ENCODE measurements at places on chromosomes 11 and 22. TPM values are rescaled to one million over a fixed set of nuclear protein-coding genes. Genes with fewer than 3 reads are reported as not detected.

SOX6 gene
- 11.5 TPM for total RNA-seq

DNA sequence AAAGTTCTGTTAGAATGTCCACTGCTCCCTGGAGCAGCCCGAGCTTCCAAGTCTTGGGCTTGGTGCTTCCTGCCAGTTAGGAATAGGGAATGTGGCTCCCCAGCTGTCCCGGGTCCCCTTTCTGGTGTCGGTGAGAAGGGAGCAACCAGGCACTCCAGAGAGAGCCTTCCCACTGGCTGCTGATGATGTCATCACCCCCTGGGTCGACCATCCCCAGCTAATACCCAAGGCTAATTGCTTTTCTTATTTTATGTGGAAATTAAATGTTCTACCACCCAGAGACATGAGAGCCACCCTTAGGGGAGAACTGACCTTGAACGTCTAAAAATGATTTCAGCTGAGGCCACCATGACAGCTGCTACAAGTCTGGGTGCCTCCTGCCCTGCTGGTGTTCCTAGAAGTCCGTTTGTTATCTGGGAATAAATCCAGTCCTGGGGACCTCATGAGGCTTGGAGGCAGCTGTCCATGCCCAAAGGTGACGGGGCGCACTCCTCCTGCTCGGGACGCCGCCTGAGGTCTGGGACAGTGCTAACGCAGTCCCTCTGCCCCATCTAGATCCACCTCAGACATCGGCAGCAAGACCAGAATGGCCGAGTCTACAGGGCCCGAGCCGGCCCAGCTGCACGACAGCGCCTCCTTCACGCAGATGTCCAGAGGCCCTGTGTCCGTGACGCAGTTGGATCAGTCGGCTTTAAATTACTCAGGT is 42.3 kb downstream of the C11orf91 start:
- no peak for DNase-seq

- no peak for DNase-seq
Observed at GRCh38 chr11:111063726-111064517, 181.6 kb upstream of the POU2AF2 start.

DNA sequence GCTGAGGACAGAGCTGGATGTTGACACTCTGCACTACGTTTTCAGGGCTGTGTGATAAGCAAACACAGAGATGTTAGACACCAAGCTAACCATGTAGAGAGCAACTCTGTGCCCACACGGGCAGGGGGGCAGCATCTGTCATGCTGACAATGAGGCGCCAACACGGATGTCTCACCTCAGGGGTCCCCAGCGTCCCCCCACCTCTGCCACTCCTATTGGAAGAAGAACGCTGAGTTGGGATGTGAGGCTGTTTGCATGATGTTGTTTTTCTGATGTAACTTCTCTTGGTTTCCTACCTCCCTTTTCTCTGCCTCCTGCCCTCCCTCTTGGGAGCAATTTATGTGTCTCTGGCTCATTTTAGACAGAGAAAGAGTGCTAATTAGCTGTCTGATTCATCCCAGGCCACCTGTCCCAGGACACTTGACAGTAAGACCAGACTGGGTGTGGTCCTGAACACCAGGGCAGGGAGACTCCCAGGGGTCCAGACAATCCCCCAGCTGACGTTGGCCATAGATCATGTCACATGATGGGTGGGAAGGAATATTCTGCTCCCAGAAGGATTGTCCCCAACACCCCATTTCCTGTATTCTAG is 89.2 kb upstream of the NCAM1 start:
- no peak for DNase-seq

KRTAP5-1 gene
- not detected for total RNA-seq

DNA sequence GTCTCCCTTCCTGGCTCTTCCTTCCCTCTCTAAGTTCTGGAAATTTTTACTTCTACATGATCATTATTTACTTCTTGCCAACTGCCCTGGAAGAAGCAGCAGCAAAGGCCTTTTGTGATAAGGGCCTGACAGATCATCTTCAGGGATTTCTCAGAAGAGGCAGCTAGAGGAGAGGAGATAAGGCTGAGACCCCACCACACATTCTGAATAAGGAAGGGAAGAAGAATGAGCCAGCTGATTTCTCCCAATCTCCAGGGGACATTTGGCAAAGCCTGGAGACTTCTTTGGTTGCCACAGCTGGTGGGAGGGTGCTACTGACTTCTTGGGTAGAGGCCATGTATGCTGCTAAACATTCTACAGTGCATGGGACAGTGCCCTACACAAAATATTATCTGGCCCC is 122.4 kb upstream of the OR9Q1 start:
- DNase-seq, result no peak

ANO9 gene
- 116 TPM for total RNA-seq

DNA sequence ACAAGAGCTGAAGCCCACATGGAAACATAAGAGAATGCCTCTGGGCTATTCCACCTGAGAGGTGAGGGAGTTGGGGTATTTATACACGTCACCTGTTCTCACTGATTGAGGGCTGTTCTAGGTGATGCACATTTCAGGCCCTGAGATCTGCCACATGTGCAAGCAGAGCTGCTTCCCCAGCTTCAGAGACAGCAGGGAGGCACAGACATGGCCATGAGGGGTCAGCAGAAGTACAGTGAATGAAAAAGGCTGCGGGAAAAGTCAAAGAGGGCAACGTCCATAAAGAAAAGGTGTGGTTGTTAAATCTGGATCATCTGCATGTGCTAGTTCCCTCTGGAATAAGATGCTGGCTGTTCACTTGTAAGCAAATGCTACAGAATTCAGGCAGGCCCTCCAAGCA is 75.4 kb downstream of the GAB4 start:
- DNase-seq, result no peak

OR10A2 gene
- total RNA-seq, result not detected

DNA sequence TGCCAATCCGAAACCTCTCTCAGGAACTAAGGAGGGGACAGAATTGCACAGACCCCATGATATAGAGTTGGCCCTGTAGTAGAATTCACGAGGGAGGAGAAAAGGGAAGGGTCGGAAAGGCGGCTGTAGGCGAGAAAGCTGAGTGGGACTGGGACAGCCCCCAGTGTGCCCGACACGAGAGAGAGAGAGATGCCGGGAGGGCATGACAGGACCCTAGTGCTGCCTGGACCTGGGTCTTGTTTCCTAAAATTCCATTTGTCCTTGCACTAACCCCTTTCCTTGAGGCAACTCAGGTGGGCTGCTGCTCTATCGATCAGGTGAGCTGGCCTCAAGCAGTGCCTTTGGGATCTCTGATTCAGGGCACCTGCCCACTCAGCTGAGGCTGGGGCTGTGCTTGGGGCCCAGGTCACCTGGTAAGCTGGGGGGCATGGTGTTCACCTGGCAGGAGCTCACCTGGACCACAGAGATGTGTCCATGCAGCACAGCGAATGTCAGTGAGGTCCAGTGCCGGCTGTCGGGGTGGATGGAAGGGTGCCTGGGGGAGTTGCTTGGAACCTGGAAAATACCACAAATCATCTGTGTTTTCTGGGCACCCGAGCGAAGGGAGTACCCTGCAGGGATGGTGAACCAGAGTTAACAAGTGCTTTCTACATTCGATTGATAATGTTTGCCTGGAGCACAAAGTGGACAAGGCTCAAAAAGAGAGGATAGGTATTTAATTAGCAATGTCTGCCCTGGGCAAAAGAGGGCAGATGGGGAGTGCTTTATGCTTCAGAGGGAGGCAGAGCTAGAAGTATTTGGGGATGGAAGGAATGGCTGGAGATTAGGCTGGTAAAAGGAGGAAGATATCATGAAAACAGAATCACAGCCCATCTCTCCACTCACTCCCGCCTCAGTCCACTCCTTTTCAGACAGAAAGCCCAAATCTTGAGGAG is 61.6 kb downstream of the NAT10 start:
- no peak for DNase-seq

- DNase-seq, result peak; percentile 67
Observed at GRCh38 chr11:120241277-120241676, 1.3 kb downstream of the POU2F3 start.

DNA sequence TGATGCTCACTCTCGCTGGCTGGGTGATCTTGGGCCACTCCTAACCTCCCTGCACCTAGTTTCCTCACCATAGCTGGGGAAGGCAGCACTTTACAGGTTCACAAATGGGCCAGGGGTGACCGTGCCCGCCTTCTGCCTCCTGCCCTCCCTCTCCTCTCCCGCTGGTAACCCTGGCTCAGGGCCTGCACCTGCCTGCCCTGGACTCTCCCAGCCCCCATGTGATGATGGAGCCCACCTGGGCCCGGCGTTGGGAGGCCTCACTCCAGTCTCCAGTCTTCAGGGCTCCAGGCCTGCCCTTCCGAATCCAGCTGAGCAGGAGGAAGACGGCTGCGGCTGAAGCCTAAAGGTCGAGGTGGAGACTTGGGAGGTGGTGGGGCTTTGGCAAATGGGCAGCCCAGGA is 152.9 kb downstream of the CACNA1I start:
- DNase-seq, result no peak

GLYATL1 gene
- total RNA-seq, result 4.0 TPM

- DNase-seq, result peak; percentile 63
Observed at GRCh38 chr22:27387561-27387960, 414.0 kb downstream of the MN1 start.

GRCh38 chr11:76329983-76330382 is 50.9 kb downstream of the THAP12 start:
- no peak for DNase-seq

DNA sequence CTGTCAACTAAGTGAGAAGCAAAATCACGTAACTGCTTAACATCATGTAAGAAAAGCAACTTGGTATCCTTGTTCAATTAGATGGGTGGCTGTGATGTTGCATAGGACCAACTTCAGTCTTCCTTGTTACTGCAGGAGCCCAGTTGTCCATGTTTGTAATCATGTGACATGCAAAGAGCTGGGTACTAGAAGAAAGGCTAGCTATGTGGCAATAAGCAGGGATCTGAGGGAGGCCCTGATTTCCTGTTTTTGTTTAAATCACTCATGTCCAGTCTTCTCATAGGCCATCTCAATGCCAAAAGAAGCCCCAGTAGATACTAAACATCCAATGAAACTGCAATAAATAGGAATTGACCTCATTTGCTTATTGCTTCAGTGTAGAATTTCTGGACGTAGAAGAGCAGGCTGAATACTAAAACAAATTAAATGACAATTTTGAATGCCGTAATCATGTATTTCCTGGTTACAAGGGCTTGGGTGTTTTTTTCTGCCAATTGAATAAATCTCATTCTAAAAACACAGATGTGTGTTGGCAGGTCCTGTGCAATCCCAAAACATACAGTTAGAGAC is 140.8 kb upstream of the ARHGAP20 start:
- no peak for DNase-seq

DNA sequence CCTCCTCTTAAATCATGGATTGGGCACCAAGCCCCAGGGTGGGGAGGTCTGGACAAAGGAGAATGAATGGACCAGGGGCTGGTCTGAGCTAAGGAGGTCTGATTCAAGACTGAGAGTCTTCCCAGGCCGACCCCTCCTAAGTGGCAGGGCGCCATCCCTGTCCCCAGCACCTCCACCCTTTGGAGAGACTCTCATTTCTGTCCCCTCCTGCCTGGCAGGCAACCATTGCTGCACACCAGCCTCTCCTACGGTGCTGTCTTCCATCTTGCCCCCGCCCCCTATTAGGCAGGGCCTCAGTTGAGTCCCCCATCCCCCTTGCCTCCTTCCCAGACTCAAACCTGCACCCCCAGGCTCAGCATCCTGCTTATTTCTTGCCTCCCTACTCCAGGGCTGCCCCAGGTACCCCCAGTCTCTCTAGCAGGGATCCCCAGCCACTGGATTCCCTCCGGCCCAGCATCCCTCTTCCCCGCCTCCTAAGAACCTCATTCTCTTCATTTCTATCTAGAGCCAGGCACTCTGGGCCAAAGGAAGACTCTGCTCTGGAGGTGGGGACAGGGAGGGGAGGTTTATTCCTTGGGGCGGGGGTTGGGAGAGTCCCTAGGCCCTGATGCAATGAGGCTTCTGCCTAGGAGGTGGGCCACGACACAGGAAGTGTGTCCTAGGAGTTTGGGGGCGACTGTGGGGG is 1.7 kb upstream of the RCOR2 start:
- no peak for DNase-seq

DNA sequence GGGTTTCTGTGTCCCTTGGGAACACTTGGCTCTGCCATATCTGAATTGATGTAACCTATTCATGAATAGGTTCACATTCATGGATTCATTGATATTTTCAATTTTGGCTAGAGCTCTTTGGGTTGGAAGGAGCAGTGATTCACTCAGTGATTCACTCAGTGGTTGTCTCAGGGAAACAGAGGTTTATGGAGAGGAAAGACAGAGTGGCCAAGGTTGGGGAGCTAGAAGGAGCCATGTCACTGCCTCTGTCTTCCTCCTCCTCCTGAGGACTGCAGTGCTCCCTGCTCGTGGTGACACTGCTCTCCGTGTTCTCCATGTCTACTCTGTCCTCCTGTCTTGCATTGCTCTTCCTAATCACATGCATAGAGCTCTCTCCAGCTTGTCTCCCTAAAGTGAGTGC is 17.4 kb downstream of the CEP164 start:
- no peak for DNase-seq

GRCh38 chr11:129490004-129490403 is 114.4 kb downstream of the BARX2 start:
- DNase-seq, result no peak

DNA sequence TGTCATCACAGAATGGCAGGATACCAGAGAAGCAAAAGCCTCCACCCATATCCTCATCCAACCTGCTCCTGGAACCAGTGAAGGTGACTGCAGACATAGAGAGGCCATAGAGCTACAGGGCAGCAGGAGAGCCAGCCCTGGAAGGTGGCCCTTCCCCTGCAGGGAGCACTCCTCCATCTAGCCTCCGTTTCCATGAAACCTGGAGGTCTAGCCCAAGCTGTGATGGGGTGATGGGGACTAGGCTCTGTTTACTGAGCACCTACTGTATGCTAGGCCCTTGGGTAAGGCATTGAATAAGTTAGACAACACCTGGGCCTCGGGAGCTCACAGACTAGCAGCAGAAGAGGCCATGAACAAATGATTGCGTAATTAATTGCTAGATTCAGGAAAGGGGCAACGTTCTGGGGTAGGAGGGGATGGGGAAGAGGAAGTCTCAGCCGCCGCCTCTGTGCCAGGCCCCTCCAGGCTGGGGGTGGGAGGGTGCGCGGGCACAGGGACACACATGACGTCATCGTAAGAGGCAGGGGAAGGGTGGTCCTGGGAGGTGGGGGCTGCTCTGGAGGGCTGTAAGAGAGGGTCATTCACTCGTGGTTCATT is 784 bp upstream of the SYNGR1 start:
- DNase-seq, result no peak

DNA sequence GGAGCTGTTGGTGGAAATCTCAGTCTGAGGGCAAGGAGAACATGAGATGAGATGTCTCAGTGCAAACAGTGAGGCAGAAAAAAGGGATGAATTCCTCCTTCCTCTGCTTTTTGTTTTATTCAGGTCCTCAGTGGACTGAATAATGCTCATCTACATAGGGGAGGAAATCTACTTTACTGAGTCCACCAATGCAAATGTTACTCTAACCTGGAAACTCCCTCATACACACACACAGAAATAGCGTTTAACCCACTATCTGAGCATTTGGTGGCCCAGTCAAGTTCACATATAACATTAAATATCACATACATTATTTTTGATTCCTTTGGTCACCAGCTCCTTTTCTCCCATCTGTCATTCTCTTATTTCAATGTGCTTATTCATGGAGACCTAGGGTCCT is 418.8 kb downstream of the TMEM135 start:
- no peak for DNase-seq

DNA sequence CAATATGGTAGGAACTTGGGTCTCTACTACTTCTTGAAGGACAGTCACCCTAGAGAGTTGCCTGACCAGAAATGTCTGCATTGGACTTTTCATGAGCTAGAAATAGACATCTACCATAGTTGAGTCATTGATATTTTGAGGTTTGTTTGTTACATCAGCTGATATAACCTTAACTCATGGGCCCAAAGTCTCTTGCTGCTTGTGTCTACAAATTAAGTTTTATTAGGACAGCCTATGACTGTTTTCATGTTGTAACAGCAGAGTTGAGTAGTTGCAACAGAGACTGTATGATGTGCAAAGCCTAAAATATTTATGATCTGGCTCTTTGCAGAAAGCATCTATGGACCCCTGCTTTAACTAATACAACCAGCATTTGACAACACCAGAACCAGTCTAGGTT is 155.3 kb downstream of the MIAT start:
- no peak for DNase-seq

Measured in lower leg skin (tissue), 4 donors.